ENCODE measurements at places on chromosomes 16 and 17.

- no peak for DNase-seq
These were observed 13.2 kb upstream of the NAGPA start for GRCh38 chr16:5046914-5047313.

DNA sequence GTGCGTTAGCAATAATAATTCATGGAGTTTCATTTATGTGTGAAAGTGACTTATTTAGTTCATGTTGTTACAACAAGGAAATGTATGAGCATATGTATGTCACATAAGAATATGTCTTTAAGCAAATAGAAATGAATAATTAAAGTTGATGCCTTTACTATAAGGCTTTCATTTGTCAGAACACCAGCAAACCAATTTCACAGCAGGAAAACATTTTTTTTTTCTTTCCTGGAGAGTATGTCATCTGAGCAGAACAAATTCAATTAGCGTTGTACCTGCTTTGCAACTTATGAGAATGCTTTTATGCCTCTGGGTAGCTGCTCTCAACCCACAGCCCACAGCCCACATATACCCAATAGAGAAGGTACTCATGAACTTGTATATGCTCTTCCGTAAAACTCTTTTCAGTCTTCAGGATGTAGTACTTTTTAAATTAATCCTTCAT lies 26.3 kb upstream of the APOH start:
- DNase-seq = no peak

GRCh38 chr17:34347063-34347462 lies 9.2 kb upstream of the CCL13 start:
- DNase-seq = no peak

GRCh38 chr16:79847569-79847968 lies 247.0 kb upstream of the MAF start:
- no peak for DNase-seq

DNA sequence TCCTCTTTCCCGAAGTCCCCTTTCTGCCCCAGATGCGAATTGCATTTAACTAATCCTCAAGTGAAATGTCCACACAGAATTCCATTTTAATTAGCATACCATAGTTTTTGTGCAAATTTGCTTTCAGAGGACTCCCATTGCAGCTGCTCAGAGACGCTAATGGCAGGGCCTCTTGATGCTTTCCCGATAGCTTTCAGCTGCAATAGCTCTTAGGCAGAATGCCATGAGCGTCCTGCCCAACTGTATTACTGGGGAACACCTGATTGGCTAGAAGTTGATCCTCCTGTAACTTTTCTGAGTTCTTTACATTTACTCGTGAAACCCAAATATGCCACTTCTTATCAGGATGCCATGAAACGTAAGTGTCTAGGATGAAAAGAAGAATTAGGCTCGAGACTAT lies 203.0 kb downstream of the UTP18 start:
- DNase-seq = no peak

GRCh38 chr16:77581706-77582105 lies 140.6 kb upstream of the NUDT7 start:
- DNase-seq = no peak

DNA sequence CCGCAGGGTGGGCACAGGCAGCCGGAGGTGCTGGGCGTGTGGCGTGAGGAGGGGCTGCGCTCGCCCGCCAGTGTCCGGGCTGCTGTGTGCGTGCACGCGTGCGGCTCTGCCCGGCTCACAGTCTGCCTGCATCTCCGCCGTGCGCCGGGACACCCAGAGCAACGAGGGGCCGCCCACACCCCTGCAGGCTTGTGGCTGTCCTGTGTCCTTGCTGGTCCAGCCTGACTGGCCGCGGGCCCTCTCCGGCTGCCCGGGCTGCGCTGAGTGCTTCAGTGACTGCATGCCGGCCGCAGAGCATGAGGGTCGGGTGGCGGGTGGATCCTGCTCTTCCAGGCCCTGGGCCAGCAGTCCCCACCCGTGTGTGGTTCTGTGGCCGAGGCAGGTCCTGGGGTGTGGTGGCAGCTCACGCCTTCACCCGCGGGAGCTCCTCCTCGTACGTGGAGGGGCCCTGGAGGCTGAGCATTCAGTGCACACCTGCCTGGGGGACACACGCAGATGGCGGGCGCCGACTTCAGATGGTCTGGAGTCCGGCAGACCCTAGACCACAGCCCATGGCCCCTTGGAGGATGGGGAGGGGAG lies 12.4 kb downstream of the TPSG1 start:
- DNase-seq = no peak

DNA sequence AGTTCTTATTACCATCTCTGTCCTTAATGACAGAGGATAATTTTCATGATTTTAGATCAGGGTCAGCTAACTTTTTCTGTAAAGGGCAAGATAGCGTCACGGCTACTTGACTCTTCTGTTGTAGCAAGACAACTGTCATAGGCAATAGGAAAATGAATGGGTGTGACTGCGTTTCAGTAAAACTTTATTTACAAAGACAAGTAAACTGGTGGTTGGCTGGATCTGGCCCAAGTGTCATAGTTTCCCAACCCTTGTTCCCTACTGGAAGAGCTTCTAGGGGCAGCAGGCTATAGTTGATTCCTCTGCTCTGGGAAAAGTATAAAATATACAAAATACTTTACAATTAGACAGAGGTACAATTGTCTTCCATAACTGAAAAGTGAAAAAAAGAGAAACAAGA lies 50.6 kb upstream of the VPS4A start:
- no peak for DNase-seq

DNA sequence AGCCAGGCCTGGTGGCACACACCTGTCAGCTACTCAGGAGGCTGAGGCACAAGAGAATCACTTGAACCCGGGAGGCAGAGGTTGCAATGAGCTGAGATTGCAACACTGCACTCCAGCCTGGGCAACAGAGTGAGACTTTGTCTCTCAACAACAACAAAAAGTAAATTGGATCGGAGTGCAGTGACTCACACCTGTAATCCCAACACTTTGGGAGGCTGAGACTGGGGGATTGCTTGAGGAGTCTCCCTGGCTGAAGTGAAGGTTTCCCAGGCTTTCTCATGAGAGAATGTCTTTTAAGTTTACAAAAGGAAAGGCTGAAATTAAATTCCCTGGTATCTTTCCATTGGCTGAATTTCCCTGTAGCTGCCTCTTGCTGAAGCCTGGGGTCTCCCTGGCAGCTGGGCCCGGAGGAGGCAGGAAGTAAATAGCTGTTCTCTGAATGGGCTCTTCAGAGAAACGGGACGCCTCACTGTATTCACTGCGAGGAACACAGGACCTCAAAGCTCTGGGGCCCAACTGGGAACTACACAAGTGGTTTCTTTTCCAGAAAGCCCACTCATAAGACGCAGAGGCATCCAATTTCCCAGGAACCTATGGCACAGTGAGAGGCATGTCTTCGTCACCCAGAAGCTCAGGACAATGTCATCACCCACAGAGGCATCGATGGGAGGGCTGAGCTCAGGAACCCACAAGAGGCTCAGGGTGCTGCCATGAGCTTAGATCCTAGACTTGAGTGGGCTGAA lies 77.4 kb upstream of the SMURF2 start:
- no peak for DNase-seq

DNA sequence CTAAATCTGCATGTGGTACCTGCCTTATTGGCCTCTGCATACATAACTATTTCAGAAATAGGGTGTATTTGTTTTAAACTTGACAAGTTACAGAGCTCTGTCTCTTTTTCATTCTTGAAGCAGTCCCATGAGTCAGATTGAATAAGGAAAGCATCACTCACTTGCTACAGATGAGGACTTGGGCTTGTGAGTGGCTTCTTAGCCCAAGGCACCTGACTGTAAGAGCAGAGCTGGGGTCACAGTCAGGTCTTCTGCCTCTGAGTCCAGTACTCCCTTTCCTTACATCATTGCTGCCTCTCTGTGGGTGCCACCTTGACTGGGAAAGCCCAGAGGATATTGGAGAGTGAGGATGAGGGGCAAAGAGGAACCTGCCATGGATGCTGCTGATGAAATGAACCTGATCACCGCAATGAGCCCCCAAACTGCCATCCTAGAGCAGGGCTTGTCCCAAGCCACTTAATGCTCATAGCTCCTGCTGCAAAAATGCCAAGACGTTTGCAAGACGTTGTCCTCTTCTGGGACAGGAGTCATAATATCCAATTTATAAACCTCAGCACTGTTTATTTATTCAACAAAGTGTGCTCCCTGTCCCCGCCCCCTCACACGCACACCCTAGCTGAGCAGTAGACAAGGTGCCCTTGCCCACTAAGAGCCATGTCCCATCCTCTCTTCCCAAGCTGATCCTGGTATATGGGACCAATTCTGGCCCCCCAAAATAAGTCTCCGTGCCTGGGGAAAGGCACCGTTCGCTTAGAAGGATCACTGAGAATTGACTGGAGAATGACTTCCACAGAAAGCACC lies 74.1 kb downstream of the CCDC182 start:
- DNase-seq = no peak

All from NCI-H1436 (cell line).